ENCODE measurements at places on chromosomes 13 and 19.

GRCh38 chr13:110593430-110594130 is 21.8 kb upstream of the NAXD start:
- DNase-seq = no peak

- DNase-seq = no peak
Measured at GRCh38 chr19:21434967-21435544, 38.1 kb downstream of the ZNF493 start.

GRCh38 chr13:45474584-45475454 is 10.1 kb downstream of the COG3 start:
- DNase-seq = no peak

DNA sequence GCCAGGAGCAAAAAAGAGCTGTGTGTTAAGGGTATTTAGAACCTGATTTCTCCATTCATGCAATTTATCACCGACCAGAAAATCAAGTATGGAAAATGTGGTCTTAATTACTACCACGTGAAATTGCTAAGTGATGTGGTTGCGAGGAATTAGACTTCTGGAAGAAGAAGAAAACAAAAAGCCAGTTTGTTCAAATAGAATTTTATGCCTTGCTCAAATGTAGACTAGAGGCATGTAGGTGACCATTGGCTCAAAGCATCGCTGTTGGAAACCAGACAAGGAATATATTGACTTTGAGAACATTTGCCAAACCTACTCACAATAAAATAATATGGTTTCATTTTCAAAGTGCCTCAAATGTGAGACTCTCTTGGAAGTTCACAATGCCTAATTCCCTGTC is 57.3 kb upstream of the LRCH1 start:
- DNase-seq = no peak

- no peak for DNase-seq
Measured at GRCh38 chr19:30567536-30568232, 195.5 kb downstream of the ZNF536 start.

DNA sequence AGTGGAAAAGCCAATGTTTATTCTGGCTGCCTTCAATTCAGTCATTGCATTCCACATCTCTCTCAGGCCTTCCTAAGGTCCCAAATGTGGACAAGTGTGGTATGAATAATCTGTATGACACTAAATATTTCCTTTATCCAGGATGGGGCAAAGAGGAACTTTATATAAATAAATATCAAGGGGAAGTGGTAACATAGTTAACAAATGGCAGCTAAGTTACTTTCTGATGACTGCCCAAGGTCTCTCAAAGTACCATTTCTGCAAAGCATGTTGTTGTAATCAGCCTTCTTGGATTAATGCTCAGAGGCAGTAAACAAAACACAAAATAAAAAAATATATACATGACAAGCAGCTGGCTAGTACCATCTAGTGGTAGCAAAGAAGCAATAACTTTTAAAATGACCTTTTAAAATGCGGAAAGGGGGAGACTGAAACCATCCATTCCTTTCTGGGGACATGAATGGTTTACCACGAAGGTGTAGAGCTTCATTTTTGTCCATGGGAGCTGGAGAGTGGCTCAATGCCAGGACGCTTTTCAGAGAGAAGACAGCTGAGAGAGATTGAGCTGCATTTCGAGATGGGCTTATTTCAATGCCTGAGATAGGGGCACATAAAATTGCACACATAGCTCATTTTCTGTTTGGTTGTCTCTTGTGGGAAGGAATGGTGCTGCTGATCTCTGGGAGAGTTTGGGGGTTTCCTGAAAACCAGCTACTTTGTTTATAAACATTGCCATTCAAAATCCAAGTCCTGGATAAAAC is 259.2 kb downstream of the RFC3 start:
- DNase-seq = no peak

GRCh38 chr13:35855531-35856019 is 275.6 kb downstream of the DCLK1 start:
- no peak for DNase-seq

DNA sequence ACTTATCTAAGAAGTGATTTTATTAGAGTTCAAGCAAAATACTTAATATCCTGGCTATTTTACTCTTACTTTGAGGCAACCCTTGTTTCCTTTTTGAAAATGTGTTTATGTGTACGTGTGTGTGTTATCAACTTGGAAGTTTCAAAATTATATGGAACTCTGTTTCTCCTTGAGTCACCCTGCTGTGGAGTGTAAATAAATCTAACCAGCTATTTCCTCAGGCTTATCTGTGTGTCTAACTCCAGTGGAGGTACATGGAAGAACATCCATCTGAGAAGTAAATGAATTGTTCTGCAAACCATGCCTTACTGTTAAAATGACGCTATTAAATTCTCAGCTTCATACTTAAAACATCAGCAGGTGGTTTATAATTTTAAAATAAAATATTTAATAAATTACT is 583.4 kb upstream of the SLITRK5 start:
- DNase-seq = no peak

GRCh38 chr19:7691497-7691896 is 10.4 kb downstream of the FCER2 start:
- DNase-seq = no peak

GRCh38 chr19:932648-933552 is 7.1 kb downstream of the ARID3A start:
- no peak for DNase-seq

DNA sequence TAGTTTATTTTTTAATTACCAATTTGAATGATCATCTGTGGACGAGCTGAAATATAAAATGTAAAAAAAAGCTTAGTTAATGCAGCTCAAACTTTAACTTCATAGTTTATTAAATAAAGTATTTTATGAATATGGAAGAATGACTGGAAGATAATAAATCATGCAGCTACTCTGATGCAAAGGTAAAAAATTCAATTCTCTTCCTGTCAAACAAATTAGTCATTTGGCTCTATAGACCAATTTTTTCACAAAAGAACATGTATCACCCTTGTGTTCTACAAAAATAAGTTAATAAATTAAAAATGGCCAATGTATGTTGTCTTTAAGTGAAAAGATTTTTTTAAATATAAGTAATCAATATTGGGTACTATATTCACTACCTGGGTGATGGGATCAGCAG is 26.2 kb downstream of the EXOSC8 start:
- DNase-seq = no peak

GRCh38 chr13:109779074-109779473 is 7.3 kb downstream of the IRS2 start:
- no peak for DNase-seq
